Fibroblast of the conjunctiva (primary cell): ENCODE measurements at places on chromosomes 3 and 15.

DNA sequence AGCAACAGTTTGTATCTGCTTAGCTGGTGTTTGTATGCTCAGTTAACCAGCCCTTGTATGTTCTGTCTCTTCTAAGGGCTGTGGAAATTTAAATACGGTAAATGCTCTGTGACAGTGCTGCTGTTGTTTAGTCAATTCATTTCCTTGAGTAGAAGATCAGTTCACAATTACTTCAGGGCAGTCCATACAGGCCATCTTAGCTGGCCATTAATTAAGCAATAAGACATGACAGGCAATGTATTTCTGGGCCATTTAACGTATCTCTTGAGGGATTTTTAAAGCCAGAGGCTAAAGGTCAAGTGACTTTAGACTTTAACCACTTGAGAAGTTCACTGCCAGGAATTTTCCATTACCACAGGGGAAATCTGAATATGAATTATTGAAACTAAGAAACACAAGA lies 351.8 kb downstream of the ZIC1 start:
- DNase-seq: no peak

DNA sequence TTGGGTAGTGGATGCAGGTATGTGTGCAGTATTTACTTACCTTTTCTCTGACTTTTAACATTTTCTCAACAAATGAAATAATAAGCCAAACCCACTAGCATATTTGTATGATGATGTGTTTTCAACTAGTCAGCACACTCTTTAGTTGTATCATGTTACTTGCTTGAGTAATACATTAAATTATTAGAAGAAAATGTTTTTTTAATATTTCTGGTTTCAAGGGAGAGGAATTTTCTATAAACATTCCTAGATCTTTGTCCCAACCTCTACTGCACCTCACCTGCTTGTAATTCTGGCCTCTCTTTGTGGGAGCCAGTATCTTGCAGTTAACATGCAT lies 161.8 kb upstream of the CBLB start:
- DNase-seq: no peak

DNA sequence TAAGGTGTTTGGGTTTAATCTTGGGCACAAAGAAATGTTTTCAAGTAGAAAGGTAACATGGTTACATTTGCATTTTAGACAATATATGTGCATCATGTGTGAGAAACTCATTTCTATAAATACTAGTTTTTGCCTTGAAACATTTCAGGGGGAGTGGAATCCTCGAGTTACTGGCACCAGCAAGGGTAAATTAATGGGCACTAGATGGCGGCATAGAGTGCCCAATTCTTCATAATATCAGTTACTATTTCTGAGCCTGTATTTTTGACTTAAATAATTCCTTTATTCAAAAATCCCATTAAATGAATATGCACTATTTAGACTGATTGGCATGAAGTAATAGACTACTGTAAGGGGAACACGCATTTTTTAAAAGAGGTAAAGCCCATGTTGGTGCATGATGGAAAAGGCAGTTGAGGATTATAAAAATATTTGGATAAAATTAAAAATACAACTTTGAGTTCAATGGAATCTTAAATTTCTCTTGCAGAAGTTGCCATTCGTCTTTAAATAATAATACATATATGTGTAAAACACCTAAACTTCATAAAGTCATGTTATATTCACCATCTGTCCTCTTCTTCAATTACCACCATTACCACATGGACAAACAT lies 106.3 kb downstream of the ZBTB20 start:
- peak; percentile 38 for DNase-seq

- peak; percentile 59 for DNase-seq
Observed at GRCh38 chr3:99319961-99320360, 318.4 kb upstream of the COL8A1 start.

DNA sequence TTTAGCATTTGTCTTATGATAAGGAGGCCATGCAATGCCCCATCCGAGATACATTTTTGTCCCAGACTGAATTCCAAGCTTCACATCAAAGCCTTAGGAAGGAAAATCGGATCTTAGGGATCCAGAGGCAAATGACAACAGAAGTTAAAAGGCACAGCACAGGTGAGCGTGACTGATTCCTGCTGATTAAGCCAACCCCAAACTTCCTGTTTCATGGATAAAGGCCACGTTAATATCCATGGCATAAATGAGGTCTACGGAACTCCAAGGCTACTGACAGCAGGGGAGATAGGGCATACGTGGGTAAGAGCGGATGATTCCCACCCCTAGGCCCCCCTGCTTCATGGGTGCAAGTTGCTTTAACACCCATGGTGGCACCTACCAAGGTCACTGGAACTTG lies 471.6 kb downstream of the FHIT start:
- DNase-seq: no peak

GRCh38 chr3:126964261-126964660 lies 18.7 kb upstream of the PLXNA1 start:
- no peak for DNase-seq

DNA sequence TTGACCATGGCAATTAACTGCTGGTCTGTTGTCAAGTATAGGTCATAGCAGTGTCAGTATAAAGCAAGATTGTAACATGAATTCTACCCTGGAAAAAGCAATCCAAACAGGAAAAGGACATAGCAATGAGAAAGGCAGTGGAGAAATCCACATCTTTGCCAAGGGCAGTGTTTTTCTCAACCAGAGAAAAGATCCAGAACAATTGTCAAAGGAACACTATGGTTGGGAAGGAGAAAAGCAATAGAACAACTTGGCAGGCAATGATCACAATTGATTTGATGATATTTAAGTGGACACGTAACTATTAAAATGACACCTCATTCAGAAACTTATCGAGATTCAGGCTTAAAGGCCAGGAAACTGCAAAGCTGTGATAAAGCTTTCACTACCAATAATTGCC lies 271.1 kb downstream of the DIPK2A start:
- no peak for DNase-seq

- DNase-seq: no peak
Observed at GRCh38 chr3:72615776-72616175, 232.5 kb downstream of the SHQ1 start.

- no peak for DNase-seq
Observed at GRCh38 chr3:180940826-180941225, 28.4 kb downstream of the FXR1 start.

DNA sequence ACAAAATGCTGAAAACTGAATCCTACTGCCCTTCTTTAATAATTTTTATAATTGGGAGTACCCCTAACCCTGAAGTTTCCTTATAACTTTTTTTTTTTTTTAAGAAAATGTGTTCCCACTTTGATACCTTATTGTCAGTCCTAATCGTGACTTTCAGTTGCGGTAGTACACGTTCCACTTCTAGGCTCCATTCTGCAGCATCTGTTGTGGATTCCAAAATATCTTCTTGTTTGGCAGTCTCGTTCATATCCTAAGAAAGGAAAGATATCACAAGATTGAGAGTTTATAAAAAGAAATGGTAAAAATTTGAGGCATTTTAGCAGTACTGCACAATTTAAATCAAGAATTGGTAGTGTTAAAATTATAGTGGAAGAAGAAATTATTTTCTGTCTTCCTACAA lies 30.8 kb downstream of the IFT57 start:
- no peak for DNase-seq

DNA sequence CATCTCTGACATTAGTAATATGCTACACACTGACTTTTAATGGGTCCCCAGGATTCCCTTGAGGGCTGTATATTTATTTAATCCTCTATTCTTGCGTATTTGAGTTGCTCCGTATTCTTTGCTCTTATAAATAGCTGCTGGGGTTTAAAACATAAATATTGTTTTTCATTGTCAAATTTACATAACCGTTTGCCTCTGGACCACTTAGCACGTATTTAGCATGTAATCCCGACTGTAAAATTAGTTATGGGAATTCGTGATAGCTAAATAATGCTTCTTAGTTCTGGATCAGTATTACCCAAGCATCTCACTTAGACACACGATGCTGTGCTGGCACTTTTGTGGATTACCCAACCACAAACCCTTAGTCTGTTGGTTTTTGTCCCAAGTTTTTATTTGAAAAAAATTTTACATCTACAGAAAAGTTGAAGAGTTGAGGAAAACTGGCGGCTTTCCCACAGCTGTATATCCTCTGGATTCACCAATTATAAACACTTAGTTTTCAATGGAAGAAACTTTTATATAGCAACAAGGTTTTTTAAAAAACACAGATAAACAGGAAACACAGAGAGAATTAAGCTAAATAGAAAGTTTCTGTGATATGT lies 296.8 kb upstream of the TPM1 start:
- no peak for DNase-seq

DNA sequence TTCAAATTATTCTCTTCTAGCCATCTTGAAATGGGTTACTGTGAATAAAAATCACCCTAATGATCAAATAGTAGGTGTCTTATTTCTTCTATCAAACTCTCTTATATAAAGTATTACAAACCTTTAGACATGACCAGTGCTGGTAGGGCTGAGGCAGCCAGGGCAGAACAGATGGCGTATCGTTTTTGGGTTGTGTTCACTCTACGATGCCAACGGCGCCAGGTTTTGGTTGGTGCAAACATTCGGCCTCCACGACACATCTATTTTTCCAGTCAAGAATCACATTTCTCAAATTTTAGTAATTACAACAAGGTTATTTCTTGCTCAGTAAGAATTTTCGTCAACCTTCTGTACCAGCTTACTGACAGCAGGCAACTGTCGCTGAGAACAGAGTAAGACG lies 2.2 kb downstream of the RPL4 start:
- DNase-seq: no peak

DNA sequence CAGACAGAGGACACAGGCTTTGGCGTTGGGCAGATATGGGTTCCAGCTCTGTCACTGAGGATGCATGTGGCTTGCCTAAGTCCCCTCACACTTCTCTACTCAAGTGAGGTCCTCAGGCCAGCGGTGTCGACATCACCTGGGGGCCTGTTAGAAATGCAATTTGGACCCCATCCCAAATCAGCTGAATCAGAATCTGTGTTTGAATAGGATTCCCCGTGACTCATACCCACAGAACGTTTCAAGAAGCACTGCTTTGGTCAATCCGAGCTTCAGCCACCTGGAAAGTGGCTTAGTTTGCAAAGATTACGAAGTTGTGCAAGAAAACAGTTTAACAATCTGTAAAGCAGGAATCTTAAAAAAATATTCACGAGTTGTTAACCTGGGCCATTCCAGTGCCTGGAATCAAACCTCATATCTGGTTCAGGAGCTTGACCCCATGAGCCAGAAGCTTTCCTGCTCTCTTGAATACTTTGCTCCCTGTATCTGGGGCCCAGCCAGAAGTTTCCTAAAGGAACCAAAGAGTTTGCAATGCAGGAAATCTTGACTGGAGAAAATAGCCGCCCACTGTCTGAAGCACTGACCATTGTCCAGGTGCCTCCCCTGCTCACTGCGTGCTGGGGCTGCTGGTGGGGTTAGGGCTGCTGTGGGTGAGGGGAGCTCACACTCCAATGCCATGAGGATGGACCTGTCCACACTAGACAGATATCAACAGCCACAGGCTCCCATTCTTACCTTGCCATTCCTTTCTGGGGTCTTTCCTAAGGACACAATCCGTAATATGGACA lies 208.5 kb upstream of the LINGO1 start:
- DNase-seq: peak; percentile 4

GRCh38 chr15:71114887-71115566 lies at the start of gene THSD4:
TSS of gene THSD4 (plus strand) at chr15:71115471.
- DNase-seq: peak; percentile 47

GRCh38 chr3:40310705-40311104 lies 1.2 kb downstream of the EIF1B start:
- peak; percentile 32 for DNase-seq

DNA sequence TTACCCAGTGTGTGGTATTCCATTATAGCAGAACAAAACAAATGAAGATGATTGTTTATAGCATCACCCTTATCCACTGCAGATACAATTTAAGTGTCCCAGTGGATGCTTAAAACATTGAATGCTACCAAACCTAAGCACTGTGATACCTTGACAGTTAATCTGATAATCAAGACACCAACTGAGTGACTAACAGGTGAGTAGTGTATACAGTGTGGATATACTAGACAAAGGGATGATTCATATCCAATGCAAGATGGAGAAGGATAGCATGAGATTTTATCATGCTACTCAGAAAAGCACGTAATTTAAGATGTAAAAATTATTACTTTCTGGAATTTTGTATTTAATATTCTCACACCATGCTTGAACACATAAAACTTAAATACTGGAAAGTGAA lies 1449.0 kb downstream of the OTOL1 start:
- no peak for DNase-seq

GRCh38 chr3:134879990-134880389 lies 84.9 kb downstream of the EPHB1 start:
- DNase-seq: no peak

DNA sequence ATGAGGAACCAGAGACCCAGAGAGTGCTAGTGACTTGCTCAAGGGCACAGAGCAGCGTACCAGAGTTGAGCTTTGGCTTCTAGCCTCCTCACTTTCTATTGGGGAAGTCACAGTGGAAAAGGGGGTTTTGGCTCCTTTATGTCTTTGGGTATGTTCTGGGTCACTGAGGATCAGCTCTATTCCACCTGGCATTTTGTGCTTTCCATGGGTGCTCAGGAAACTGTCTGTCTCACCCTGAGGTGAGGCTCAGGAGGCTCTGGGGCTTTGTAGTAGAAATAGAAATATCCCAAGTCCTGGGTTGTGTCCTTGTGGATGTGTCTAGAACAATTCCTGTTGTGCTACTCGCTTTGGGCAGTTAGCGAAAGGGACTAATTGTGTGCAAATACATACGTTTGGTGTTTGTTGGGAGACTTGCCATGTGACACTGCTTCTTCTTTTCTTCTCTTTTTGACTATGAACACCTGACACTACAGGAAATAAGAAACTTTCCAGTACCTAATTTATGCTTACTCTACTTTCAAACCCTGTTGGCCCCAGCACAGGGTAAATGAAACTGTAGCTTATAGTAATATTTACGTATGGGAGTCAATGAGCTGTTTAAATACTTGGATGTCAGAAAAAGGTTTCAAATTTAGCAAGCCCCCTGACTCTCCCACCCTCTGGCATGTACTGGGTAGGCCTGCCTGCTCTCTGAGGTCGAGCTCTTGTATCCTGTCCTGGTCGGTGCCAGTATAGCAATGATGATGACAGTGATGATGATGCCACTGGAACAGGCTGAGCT lies 35.6 kb downstream of the SMAD3 start:
- DNase-seq: no peak

GRCh38 chr3:178491751-178492150 lies 44.5 kb upstream of the KCNMB2 start:
- no peak for DNase-seq

DNA sequence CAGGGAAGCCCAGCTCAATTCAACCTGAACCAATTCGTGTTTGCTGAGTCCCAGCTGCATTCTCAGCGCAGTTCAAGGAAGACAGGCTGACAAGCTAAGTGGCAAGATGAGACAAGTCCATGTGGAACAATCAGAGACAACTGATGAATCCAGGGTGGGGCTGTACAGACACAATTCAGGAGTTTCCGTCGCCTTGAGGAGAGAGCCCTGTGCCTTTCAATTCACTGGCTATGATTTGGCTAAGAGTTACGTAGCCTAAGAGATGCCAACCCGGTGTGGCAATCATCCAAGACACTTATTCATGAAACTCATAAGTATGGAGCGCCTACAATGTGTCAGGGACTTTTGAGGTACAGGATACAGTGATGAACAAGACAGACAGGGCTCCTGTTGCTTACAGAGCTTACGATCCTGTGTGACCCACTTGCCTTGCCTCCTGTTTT lies 15.5 kb upstream of the ZBED2 start:
- DNase-seq: no peak
